MCF 10A (cell line): ENCODE measurements at places on chromosomes 7 and 10. TPM values are rescaled to one million over a fixed set of nuclear protein-coding genes. Genes with fewer than 3 reads are reported as not detected.

Gene TAS2R5
- total RNA-seq: 3.7 and 4.7 TPM in 2 replicates

Gene FRMPD2
- 0.98 and 1.3 TPM in 2 replicates for total RNA-seq

Gene PPP1R9A
- total RNA-seq: 6.3 and 8.2 TPM in 2 replicates

Gene GIMAP7
- total RNA-seq: not detected in 2 replicates

Gene OR2A42
- not detected in 2 replicates for total RNA-seq

Gene CFAP43
- total RNA-seq: 0.25 and 0.42 TPM in 2 replicates

Gene SOSTDC1
- not detected in 2 replicates for total RNA-seq

Gene COL28A1
- total RNA-seq: 0.29 and 0.96 TPM in 2 replicates

Gene ATRNL1
- not detected in 2 replicates for total RNA-seq

Gene SMKR1
- total RNA-seq: 12.4 and 17.1 TPM in 2 replicates

Gene SYT15B
- 0.07 TPM in 1 of 2 replicates, not detected in the other for total RNA-seq

Gene GPNMB
- total RNA-seq: 1.1 and 1.6 TPM in 2 replicates

Gene MOGAT3
- total RNA-seq: not detected in 2 replicates

Gene ZWINT
- total RNA-seq: 16.0 and 30.4 TPM in 2 replicates

Gene HTR7
- total RNA-seq: 14.1 and 15.3 TPM in 2 replicates

Gene CALHM3
- total RNA-seq: not detected in 2 replicates

Gene BICC1
- 7.9 and 15.6 TPM in 2 replicates for total RNA-seq

Gene KCTD7
- total RNA-seq: 3.7 and 5.5 TPM in 2 replicates

Gene CTAGE4
- 23.2 and 26.0 TPM in 2 replicates for total RNA-seq

Gene NPY4R
- total RNA-seq: not detected in 2 replicates

Gene GPR37
- 1.9 TPM in 2 replicates for total RNA-seq

Gene CCAR1
- total RNA-seq: 103 and 116 TPM in 2 replicates

Gene SMNDC1
- total RNA-seq: 46.6 and 48.2 TPM in 2 replicates

Gene VSIR
- 3.6 and 7.0 TPM in 2 replicates for total RNA-seq

Gene C7orf57
- total RNA-seq: 0.37 and 0.52 TPM in 2 replicates

Gene GCK
- not detected in 2 replicates for total RNA-seq

Gene TMEM130
- not detected in 2 replicates for total RNA-seq

Gene ANKRD7
- not detected in 2 replicates for total RNA-seq

Gene PDE6C
- not detected in 2 replicates for total RNA-seq

Gene ADAM8
- 20.2 and 23.2 TPM in 2 replicates for total RNA-seq

Gene CYTH3
- total RNA-seq: 19.3 and 23.5 TPM in 2 replicates

Gene ACTL6B
- not detected in 2 replicates for total RNA-seq

Gene GNG11
- total RNA-seq: 3.9 and 4.6 TPM in 2 replicates

Gene TMEM176B
- 0.42 TPM in 1 of 2 replicates, not detected in the other for total RNA-seq

Gene OR9A2
- not detected in 2 replicates for total RNA-seq

Gene SPRN
- total RNA-seq: not detected in 2 replicates

Gene AGMO
- not detected in 2 replicates for total RNA-seq

Gene NKX2-3
- total RNA-seq: not detected in 2 replicates

Gene NUDT13
- 1.7 and 1.8 TPM in 2 replicates for total RNA-seq

Gene C10orf62
- 0.26 TPM in 1 of 2 replicates, not detected in the other for total RNA-seq
